ENCODE measurements at places on chromosomes 12 and 14. TPM values are rescaled to one million over a fixed set of nuclear protein-coding genes. Genes with fewer than 3 reads are reported as not detected.

- H3K36me3 ChIP-seq = peaks cover 44% of the 10 kb centered on the region
- no peaks in the 10 kb centered on the region for H3K27me3 ChIP-seq
- no peak overlapping the region for H3K4me3 ChIP-seq
- DNase-seq = no peak
- H3K4me1 ChIP-seq = peaks cover 45% of the 10 kb centered on the region
- H3K27ac ChIP-seq = no peak overlapping the region
Observed at GRCh38 chr12:46391630-46392029, 19.1 kb upstream of the SLC38A2 start.

GRCh38 chr14:35789651-35790050 is 19.4 kb downstream of the RALGAPA1 start:
- no peak overlapping the region for H3K27ac ChIP-seq
- H3K36me3 ChIP-seq = peaks cover 8% of the 10 kb centered on the region
- DNase-seq = no peak
- no peaks in the 10 kb centered on the region for H3K27me3 ChIP-seq
- H3K4me3 ChIP-seq = no peak overlapping the region

The HRK gene
- total RNA-seq = not detected

The ULK1 gene
- 28.1 TPM for total RNA-seq

DNA sequence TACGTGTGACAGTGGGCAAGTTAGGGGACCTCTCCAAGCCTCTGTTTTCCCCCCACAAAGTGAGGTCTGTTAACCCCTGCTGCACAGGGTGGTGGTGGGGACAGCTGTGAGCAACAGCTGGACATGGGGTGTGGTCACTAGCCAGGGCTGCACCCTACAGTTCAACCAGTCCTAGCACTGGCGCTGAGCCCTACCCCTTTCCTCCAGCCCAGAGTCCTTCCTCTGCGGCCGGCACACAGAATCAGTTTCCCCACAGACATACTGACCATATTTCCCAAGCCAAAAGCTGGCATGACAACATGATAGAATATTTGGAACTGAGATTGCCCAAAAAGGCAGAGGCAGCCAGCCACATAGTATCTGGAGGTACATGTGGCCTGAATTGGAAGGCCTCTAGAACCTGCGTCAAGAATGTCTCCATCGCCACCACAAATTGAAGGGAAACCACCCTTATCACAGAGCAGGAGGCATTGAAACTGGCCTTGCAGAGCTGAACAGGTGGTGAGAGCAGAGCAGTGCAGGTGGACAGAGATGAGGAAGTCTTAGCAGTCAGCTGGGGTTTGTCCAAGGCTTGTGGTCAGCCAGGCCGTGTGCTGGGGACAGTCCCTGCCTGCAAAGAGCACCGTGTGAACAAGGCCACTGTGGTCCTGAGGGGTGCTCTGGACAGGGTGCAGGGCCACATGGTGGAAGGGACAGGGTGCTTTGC is 21.2 kb downstream of the DEGS2 start:
- peaks cover 3% of the 10 kb centered on the region for H3K4me1 ChIP-seq
- no peak overlapping the region for H3K27ac ChIP-seq
- no peak overlapping the region for H3K4me3 ChIP-seq
- DNase-seq = no peak

DNA sequence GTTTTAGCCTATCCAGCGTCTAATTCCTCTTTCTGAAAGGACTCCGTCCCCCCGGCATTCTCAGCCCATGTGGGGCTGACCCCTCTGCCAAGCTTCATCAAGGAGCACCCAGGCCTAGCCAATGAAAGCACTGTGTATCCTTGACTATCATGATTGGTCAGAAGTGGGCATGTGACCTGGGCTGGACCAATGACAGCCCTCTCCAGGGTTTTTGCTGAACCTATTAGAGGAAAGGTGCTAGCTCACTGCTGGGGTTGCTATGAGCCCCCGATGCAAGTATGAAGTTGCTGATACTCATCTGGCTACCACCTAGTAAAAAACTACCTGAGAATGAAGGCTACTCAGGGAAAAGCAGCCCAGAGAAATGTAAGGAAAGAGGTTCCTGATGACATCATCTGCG is 68.1 kb downstream of the LRRC74A start:
- no peak overlapping the region for H3K4me3 ChIP-seq
- H3K36me3 ChIP-seq = peaks cover 4% of the 10 kb centered on the region
- no peaks in the 10 kb centered on the region for H3K27me3 ChIP-seq
- no peak for DNase-seq
- no peaks in the 10 kb centered on the region for H3K4me1 ChIP-seq

DNA sequence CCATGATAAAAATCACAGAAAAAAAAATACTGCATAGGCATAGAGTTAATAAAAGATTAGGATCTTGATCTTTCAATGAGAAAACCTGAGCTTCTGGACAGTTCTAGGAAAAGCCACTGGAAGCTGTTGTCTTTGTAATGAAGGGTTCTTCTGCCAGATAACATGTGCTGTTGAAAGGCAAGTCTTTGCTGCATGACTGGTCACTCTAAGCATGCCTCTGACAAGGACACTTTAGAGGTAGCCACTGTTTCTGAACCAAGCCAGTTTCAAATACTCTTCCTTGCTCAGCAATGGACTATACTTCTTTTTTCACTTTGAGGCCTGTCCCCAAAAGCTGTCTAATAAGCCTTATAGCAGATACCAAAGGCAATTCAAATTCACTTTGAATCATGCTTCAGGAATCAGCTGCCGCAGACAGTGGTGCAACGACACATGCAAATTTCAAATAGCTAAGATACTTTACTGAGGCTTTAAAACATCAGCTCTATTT is 70.2 kb downstream of the BTG1 start:
- no peak overlapping the region for H3K4me3 ChIP-seq
- H3K27ac ChIP-seq = no peak overlapping the region
- no peak for DNase-seq
- H3K36me3 ChIP-seq = peaks cover 9% of the 10 kb centered on the region
- no peaks in the 10 kb centered on the region for H3K27me3 ChIP-seq

The PLEK2 gene
- total RNA-seq = 1.1 TPM

GRCh38 chr14:69137843-69138535 is 14.9 kb downstream of the DCAF5 start:
- no peak for DNase-seq
- H3K4me1 ChIP-seq = peaks cover 19% of the 10 kb centered on the region
- no peak overlapping the region for H3K4me3 ChIP-seq
- no peaks in the 10 kb centered on the region for H3K27me3 ChIP-seq
- H3K36me3 ChIP-seq = peaks cover 10% of the 10 kb centered on the region

- no peak for DNase-seq
- H3K27ac ChIP-seq = no peak overlapping the region
- peaks cover 16% of the 10 kb centered on the region for H3K27me3 ChIP-seq
- no peaks in the 10 kb centered on the region for H3K4me1 ChIP-seq
- H3K4me3 ChIP-seq = no peak overlapping the region
Observed at GRCh38 chr14:69953266-69953915, 74.2 kb downstream of the SMOC1 start.

The SLC6A15 gene
- total RNA-seq = not detected

DNA sequence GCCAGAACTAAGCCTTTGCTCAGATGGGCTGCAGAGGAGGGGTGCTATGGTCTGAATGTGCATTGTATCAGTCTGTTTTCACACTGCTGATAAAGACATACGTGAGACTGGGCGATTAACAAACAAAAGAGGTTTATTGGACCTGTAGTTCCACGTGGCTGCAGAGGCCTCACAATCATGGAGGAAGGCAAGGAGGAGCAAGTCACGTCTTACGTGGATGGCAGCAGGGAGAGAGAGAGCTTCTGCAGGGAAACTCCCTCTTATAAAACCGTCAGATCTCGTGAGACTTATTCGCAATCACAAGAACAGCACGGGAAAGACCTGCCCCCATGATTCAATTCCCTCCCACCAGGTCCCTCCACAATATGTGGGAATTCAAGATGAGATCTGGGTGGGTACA is 3.8 kb upstream of the BRF1 start:
- no peaks in the 10 kb centered on the region for H3K27me3 ChIP-seq
- peaks cover 14% of the 10 kb centered on the region for H3K36me3 ChIP-seq
- peaks cover 42% of the 10 kb centered on the region for H3K4me1 ChIP-seq
- peak overlapping the region; percentile 89 for H3K27ac ChIP-seq
- no peak overlapping the region for H3K4me3 ChIP-seq

- peaks cover 90% of the 10 kb centered on the region for H3K4me1 ChIP-seq
- H3K27me3 ChIP-seq = no peaks in the 10 kb centered on the region
- H3K36me3 ChIP-seq = peaks cover 83% of the 10 kb centered on the region
- H3K4me3 ChIP-seq = no peak overlapping the region
Observed at GRCh38 chr12:4286771-4287317, 13.3 kb downstream of the CCND2 start.

DNA sequence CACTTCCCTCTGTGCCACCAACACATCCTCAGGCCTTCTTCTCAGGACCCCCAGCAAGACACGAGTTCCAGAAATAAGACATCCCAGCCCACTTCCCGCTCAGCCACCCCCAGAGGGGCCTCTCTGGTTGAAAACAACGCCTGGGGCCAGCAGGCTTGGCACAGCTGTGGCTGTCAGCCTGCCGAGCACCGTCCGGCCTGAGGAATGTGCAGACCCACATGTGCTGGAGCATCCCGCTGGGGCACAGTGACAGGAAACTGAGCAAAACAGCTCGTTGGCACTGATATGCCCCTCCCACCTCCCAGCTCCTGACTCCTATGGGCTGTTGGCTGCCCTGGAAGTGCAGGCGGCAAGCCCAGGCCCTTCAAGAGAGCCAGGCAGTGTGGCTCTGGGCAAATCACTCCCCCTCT is 1.4 kb downstream of the SYNE3 start:
- peak overlapping the region; percentile 91 for H3K4me3 ChIP-seq
- H3K27me3 ChIP-seq = no peaks in the 10 kb centered on the region
- peaks cover 31% of the 10 kb centered on the region for H3K36me3 ChIP-seq
- H3K27ac ChIP-seq = peak overlapping the region; percentile 90
- H3K4me1 ChIP-seq = peaks cover 72% of the 10 kb centered on the region

DNA sequence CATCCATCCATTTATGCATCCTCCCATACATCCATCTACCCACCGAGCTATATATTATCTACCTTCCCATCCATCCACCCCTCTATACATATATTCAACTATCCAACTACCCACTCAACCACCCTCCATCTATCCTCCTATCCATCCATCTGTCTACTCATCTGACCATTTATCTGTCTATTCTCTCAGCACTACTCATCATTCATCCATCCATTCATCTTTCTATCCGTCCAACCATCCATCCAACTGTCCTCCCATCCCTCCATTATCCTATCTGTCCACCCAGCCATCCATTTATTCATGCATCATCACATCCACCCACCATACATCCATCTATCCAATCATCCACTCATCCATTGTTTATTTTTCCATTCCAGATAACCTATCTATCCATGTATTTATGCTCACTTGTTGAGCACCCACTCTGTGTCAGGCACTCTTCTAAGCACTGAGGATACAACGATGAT is 11.5 kb downstream of the ASB2 start:
- peaks cover 38% of the 10 kb centered on the region for H3K36me3 ChIP-seq
- H3K4me3 ChIP-seq = no peak overlapping the region
- peaks cover 88% of the 10 kb centered on the region for H3K4me1 ChIP-seq
- no peaks in the 10 kb centered on the region for H3K27me3 ChIP-seq
- no peak for DNase-seq

DNA sequence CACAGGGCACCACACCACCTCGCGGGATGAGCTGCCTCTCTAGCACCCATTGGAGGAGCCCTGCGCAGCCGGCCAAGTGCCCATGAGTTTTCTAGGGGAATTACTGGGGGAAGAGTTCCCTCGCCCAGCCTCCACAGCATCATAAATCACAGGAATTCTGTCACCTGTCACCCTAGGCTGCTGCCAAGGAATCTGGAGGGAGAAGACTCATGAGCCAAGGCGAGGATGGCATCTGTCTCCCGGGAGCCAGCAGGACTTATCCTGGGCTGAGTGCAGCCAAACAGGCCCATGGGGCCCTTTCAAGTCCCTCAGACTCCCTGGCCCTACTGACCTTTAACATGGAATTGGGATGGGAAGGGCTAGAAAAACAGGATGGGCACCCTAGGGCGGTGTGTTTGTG is 7.8 kb upstream of the OTUB2 start:
- peaks cover 20% of the 10 kb centered on the region for H3K27me3 ChIP-seq
- peaks cover 37% of the 10 kb centered on the region for H3K4me1 ChIP-seq
- no peak for DNase-seq
- H3K36me3 ChIP-seq = no peaks in the 10 kb centered on the region
- no peak overlapping the region for H3K4me3 ChIP-seq

DNA sequence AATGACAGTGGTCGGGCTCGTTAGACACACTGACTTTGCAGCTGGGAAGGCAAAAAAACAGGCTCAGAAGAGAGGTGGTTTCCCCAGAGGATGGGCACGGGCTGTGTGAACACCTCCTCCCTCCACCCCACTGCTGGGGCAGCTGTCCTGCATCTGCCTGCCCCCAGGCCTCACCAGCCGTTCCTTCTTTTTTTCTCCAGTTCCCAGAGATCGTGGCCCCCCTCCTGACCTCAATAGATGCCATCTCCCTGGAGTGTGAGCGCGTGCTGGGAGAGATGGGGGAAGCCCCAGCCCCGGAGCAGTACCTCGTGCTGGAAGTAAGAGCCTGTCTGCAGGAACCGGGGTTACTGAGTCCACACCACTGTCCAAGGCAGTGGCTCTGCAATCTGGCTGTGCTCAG is 17.4 kb downstream of the MVK start:
- H3K27ac ChIP-seq = no peak overlapping the region
- H3K4me1 ChIP-seq = peaks cover 23% of the 10 kb centered on the region
- no peak overlapping the region for H3K4me3 ChIP-seq
- DNase-seq = no peak

GRCh38 chr14:70098250-70098809 is 90.4 kb downstream of the SLC8A3 start:
- no peak overlapping the region for H3K4me3 ChIP-seq
- H3K36me3 ChIP-seq = no peaks in the 10 kb centered on the region
- H3K4me1 ChIP-seq = no peaks in the 10 kb centered on the region
- no peak for DNase-seq

The IFI27L1 gene
- 31.6 TPM for total RNA-seq

The PAPLN gene
- 0.30 TPM for total RNA-seq

GRCh38 chr12:132514838-132515237 is 24.9 kb downstream of the FBRSL1 start:
- no peak overlapping the region for H3K4me3 ChIP-seq
- H3K36me3 ChIP-seq = peaks cover 27% of the 10 kb centered on the region
- H3K27me3 ChIP-seq = no peaks in the 10 kb centered on the region
- no peak overlapping the region for H3K27ac ChIP-seq

GRCh38 chr12:75479963-75480461 is 543 bp upstream of the GLIPR1 start:
- H3K36me3 ChIP-seq = peaks cover 20% of the 10 kb centered on the region
- H3K4me3 ChIP-seq = peak overlapping the region; percentile 91
- DNase-seq = no peak
- H3K4me1 ChIP-seq = peaks cover 74% of the 10 kb centered on the region
- no peaks in the 10 kb centered on the region for H3K27me3 ChIP-seq

The KIF5A gene
- 0.64 TPM for total RNA-seq

The C1R gene
- 2.2 TPM for total RNA-seq
